ENCODE measurements at places on chromosomes 5 and 9.

DNA sequence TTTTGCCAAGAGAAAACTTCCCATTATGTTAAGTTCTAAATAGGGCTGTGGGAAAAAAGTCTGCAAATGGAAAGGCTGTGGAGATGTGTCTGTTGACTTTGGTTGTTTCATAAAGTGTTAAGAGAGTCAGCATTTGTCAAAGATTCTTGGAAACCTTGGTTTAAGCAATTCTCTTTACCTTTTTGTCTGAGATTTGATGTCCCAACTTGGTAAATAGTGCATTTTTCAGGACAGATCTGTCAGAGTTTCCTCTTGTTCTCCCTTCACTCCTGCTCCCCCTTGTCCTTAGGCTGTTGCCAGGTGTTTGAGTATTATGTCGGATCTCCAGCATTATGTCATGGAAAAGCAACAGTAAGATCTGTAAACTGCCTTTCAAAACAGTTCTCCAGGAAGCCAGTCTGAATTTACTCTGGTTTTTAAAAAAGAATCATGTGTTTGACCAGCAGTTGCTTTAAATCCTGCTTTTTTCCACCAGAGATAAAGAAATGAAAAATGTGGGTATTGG, 79.1 kb upstream of the ADAMTSL1 start:
- no peak overlapping the region for H3K27ac ChIP-seq
- H3K4me1 ChIP-seq: peaks cover 12% of the 10 kb centered on the region
- H3K4me3 ChIP-seq: no peak overlapping the region
- no peaks in the 10 kb centered on the region for H3K27me3 ChIP-seq

DNA sequence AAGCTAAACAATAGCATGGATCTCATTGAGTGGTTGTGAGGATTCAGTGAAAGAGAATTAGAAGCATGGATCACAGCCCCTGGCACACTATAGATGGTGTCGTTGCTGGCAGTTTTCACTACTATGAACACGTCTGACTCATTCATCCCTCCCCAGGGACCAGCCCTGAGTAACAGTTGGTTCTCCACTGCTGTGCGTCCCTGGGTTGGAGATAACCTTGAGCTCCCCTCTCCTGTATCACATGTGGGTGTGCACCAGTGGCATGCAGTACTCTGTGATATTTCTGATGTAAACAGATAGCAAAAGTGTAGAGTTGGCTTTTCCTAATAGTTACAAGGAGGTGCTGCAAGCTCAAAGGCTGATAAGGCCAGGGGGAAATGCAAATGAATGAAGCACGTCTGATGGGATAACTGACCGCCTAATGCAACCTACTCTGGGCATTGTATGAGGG, 8.8 kb upstream of the LCP2 start:
- H3K4me3 ChIP-seq: no peak overlapping the region
- H3K36me3 ChIP-seq: no peaks in the 10 kb centered on the region
- peak; percentile 59 for DNase-seq
- peak overlapping the region; percentile 89 for H3K27ac ChIP-seq

DNA sequence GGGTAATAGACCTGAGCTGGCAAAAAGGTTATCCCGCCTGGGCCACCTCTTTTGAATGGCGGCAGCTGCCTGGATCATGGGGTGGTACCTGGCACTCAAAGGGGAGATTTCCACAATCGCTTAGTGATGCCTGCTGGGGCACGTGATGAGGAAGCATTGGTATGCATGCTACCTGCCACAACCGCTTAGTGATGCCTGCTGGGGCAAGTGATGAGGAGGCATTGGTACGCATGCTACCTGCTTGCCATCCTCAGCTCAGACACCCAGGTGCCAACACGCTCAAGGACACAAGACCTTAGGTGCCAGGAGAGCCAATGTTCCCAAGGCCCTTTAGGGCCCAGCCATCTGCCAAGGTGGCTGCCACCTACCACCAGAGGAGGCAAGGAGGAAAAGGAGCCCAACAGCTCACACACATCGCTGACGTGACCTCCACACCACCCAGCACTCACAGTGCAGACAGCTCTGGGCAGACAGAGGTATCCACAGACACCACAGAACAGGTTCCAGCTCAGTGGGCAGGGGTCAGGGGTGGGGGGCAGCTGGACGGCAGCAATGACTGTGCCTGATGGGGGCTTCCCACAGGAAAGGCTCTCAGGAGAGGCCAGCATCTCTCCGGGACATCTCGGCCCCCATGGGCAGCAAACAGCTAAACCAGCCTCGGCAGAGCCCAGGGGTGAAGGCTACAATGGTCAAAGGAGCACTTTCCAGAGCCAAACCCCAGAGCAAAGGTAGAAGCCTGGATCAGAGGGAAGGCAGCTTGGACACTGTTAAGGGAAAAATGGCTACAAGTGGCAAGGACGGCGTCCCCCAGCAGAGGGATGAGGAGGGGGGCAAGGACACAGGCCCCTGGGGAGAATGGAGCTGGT, 43.0 kb upstream of the SARDH start:
- peaks cover 11% of the 10 kb centered on the region for H3K36me3 ChIP-seq
- no peak overlapping the region for H3K4me3 ChIP-seq
- no peaks in the 10 kb centered on the region for H3K27me3 ChIP-seq
- peaks cover 13% of the 10 kb centered on the region for H3K4me1 ChIP-seq

DNA sequence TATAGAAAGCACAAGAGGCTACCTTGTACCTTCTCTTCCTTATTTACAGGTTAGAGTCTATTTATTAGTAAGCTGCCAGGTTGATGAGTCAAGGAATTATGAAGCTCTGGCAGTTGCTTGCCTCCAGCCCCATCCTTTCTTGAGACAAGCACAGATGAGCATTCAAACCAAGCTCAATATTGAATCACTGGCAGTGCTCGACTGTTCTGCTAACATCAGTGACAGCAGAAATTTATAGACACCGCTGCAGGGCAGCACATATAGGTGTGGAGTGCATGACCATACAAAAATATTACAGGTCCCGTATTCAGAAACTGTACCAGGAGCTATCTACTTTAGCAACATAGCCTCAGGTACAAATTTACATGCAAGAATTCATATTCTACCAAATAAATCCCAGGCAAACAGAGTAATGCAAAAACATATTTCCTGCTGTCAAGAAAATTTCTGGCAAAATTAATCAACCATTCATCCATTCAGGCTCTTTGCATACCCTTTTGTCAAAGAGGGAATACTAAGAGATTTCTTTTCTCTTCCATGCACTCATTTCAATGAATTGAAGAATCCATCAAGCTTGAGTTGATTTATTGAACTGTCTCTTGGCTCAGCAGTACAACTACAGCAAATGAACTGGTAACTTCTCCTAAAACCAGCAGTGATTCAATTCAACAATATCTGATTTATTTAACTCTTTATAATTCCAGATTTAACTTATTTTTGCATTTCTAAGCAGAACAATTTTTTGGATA, 26.9 kb upstream of the PCA3 start:
- no peaks in the 10 kb centered on the region for H3K36me3 ChIP-seq
- no peaks in the 10 kb centered on the region for H3K27me3 ChIP-seq
- no peak overlapping the region for H3K27ac ChIP-seq
- no peak overlapping the region for H3K4me3 ChIP-seq
- H3K4me1 ChIP-seq: no peaks in the 10 kb centered on the region

DNA sequence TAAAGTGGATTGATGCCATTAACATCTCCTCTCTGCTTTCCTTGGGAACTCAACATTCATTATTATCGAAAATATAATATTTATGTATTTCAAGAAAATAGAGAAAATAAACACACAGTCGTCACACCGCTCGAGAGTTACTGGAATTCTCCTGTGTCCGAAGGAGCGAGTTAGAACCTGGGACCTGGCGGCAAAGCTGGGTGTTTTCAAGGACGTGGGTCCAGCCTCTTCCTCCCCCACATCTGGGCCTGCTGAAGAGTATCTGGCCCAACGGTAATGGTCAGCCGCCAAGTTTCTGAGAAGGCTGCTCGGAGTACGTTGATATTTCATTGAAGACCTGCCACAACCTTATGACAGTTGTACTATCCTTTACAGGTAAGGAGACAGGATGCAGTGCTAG, 47.9 kb downstream of the IRX2 start:
- H3K27ac ChIP-seq: no peak overlapping the region
- peaks cover 15% of the 10 kb centered on the region for H3K27me3 ChIP-seq
- no peaks in the 10 kb centered on the region for H3K36me3 ChIP-seq
- DNase-seq: no peak
- H3K4me1 ChIP-seq: no peaks in the 10 kb centered on the region

- H3K4me3 ChIP-seq: no peak overlapping the region
- no peaks in the 10 kb centered on the region for H3K27me3 ChIP-seq
- H3K27ac ChIP-seq: no peak overlapping the region
Observed at GRCh38 chr9:69155341-69156030, 18.6 kb upstream of the TJP2 start.

- no peak overlapping the region for H3K4me3 ChIP-seq
- DNase-seq: no peak
- peaks cover 2% of the 10 kb centered on the region for H3K27me3 ChIP-seq
Observed at GRCh38 chr9:86093788-86094555, 5.4 kb downstream of the GOLM1 start.

DNA sequence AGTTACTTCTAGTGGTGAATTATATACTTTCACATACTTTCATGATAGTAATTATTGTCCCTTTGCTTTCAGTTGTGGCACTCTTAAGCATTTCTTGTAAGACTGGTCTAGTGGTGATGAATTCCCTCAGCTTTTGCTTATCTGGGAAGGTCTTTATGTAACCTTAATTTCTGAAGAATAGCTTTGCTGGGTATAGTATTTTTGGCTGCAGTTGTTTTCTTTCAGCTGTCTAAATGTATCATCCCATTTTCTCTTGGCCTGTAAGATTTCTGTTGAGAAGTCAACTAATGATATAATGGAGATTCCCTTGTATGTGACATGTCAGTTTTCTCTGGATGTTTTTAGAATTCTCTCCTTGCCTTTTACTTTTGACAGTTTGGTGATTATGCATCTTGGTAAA, 41.0 kb downstream of the TMEM38B start:
- H3K4me3 ChIP-seq: no peak overlapping the region
- H3K36me3 ChIP-seq: no peaks in the 10 kb centered on the region
- DNase-seq: no peak
- H3K27ac ChIP-seq: no peak overlapping the region
- no peaks in the 10 kb centered on the region for H3K27me3 ChIP-seq

DNA sequence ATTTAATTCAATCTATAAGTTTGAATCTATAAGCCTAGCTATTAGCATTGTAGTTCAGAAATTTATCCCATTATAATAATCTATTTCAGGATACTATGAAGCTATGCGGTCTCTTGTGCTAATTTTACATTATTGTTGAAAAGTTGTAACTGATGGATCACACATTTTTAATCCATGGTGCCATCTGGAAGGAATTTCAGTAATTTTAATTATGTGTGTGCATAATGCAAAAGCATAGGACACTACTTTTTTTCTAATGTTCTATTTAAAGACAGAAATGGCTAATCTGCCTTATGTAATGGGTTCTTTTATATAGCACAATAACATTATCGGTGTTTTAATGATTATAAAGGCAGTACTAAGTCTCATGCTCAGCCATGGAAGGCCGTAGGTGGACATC, 90.6 kb downstream of the HOMER1 start:
- H3K27me3 ChIP-seq: no peaks in the 10 kb centered on the region
- no peaks in the 10 kb centered on the region for H3K36me3 ChIP-seq
- H3K4me1 ChIP-seq: peaks cover 14% of the 10 kb centered on the region
- no peak for DNase-seq
- H3K27ac ChIP-seq: no peak overlapping the region

DNA sequence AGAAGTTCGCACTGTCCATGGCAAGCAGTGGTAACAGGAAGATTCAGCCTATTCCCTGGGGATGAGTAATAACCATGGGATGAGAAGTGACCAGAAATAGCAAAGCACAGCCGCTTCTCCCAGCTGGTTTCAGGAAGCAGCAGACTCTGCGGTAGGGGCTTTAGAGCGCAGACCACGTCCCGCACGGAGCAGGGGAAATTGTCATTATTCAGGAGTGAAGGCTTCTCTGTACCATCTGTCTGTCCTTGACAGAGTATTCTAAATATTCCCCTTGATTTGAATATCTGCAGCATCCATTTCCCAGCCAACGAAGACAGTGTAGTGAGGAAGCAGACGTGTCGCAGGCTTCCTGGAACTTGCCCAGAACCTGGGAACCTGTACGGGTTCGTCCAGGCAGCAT, 159.6 kb downstream of the NXNL2 start:
- H3K4me1 ChIP-seq: no peaks in the 10 kb centered on the region
- no peak overlapping the region for H3K27ac ChIP-seq
- H3K4me3 ChIP-seq: no peak overlapping the region
- H3K27me3 ChIP-seq: no peaks in the 10 kb centered on the region
- DNase-seq: no peak

DNA sequence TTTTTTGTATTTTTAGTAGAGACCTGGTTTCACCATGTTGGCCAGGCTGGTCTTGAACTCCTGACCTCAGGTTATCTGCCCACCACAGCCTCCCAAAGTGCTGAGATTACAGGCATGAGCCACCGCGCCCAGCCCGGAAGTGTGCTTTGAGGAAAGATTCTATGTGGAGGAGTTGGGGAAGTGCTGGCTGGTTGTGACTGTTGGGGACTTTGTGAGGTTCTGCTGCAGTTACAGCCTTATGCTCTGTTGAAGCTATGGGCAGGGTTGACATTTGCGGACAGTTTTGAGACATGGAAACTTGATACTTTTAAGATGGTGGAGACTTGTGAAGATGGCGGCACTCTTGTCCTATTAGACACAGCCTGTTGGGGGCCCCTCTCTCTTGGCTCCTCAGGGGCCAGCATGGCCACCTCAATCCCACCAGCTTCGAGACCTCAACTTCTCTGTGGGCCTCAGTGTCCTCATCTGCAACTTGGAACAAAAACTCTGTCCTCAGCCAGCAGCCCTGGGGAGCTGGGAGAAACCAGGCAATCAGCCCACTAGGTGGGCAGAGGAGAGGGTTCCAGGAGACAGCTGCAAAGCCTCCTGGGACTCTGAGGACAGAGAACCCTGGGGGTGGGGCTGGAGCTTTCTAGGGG, 24.9 kb downstream of the C9orf50 start:
- no peak overlapping the region for H3K4me3 ChIP-seq
- H3K4me1 ChIP-seq: peaks cover 23% of the 10 kb centered on the region

DNA sequence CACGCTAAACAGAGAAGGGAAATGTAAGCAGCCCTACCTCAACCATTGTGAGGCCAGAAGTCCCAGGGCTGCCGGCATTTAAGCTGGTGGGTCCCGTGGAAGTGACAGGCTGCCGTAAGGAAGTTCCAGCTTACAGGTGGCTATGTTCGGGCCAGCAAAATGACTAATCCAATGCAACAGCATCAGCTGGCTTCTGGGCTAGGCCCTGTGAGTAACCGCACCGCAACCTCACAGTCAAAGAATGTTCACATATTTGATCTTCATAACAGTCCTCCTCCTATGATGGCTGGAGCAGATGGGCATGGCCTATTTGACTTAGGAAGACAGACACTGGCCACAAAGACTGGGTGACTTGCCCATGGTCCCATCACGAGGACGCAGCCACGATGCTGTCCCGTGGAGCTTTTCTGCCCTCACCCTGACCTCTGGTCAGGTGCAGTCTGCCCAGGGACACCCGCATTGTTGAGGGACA, 88.2 kb downstream of the LIFR start:
- peaks cover 51% of the 10 kb centered on the region for H3K27me3 ChIP-seq
- no peak overlapping the region for H3K4me3 ChIP-seq
- DNase-seq: no peak
- H3K36me3 ChIP-seq: no peaks in the 10 kb centered on the region
- H3K4me1 ChIP-seq: peaks cover 65% of the 10 kb centered on the region
